ENCODE measurements at places on chromosomes 13 and 19.

DNA sequence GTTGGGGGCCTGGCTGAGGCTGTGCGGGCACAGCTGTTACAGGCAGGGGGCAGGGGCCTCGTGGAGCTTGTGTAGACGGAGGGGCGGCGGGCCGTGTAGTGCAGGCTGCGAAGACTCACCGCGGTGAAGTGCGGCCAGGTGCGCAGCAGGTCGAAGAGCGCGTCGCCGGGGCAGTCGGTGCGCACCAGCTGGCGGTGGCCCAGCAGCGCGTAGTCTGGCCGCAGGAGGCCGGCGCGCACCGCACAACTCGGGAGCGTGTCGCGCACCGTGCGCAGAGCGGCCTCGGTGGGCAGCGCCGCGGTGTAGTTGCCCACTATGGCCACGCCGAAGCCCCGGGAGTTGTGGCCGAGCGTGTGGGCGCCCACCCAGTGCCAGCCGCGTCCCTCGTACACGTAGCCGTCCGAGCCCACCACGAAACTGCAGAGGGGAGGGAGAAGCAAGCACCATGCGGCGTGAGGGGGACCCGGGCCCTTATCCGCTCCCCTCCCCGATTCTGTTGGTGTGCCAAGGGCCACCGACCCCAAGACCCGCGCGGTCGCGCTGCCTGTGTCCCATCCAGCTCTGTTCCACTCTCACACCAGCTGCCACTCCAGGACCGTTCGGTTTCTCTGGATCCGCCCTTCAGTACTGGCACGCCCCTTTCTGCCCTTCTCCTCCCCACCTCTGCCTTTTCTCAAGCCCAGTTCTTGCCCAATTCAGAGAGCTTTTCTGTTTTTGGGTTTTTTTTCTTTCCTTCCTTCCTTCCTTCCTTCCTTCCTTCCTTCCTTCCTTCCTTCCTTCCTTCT lies 5.4 kb upstream of the RASAL3 start:
- DNase-seq = no peak

DNA sequence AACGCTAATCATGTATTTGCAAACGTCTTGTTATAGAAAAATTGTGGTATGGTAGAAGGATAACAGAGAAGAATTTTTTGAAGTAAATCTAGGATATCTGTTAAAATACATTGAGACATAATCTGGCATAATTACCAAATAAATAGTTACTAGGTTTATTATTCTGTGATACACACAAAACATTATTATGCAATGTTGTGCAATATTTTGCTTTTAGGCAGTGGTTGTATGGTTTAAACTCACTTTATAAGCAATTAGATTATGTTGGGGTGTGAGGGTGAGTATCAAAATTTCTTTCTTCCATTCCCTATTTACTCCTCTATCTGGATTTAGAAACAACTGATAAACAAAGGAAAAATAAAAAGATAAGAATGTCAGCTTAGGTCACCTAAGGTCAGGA lies 385.6 kb downstream of the SLITRK6 start:
- no peak for DNase-seq

GRCh38 chr19:6048348-6048747 lies 62.0 kb downstream of the RFX2 start:
- no peak for DNase-seq

DNA sequence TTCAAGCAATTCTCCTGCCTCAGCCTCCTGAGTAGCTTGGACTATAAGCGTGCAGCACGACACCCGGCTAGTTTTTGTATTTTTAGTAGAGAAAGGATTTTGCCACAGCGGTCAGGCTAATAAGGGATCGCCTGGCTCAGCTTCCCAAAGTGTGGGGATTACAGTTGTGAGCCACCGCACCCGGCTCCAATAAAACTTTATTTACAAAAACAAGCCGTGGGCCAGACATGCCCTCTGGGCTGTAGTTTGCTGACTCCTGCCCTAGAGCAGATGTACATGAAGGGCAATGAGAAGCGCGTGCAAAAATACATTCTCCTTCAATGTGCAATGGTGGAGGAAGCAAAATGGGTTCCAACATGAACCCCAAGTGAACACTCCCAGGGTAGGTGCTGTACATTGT lies 13.7 kb upstream of the MED26 start:
- no peak for DNase-seq

DNA sequence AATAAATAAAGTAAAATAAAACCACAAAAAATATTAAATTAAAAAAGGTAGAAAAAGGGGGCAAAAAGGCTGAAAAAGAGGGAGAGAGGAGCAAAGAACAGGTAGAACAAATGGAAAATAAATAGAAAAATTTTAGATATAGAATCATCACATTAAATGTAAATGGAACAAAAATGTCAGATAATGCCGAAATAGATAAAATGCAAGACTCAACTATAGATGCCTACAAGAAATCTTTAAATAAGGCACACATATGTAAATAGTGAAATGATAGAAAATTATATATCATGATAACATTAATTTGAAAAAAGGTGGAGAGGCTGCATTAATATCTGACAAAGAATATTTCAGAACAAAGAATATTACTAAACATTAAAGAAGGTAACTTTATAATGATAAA lies 477.1 kb upstream of the SPRY2 start:
- no peak for DNase-seq

- no peak for DNase-seq
Observed at GRCh38 chr13:113862191-113862930, 1.5 kb downstream of the GAS6 start.

DNA sequence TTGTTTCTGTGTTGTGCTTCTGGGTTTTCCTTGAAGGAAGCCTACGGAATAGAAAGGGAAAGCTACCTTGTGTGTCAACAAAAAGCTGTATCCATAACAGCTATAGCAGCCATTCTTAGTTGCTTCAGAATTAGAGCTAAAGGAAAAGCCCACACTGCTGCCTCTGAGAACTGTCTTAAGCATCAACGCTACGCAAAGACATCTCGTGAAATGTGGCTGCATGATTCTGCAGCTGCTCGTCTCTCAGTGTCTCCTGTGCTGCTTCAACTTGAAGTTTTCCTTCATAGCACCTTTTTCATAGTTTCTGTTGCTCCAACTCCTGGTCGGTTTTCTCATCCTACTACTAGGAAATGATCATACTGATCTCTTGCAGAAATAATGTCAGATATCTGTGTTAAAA lies 140.9 kb upstream of the MAB21L1 start:
- DNase-seq = no peak

Data from central memory CD8-positive, alpha-beta T cell (primary cell).